ENCODE measurements at places on chromosomes 3 and 15.

GRCh38 chr3:17040990-17041377 is 156.2 kb downstream of the PLCL2 start:
- DNase-seq, result no peak

DNA sequence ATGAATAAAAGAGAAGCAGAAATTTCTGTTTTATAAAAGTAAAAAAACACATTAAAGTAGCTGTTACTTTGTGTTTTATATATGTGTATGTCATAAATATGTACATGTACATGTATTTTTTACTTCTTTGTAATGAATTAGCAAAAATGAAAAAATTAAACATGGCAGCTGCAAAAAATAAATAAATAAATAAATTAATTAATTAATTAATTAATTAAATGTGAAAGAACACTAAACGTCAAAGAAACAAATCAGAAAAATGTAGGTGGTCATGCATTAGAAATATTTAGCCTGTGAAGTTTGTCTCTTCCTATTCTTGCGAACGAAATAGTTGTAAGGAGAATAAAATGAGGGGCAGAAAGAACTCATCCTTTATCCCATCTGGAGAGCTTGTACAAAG is 357.0 kb downstream of the ZIC4 start:
- no peak for DNase-seq

DNA sequence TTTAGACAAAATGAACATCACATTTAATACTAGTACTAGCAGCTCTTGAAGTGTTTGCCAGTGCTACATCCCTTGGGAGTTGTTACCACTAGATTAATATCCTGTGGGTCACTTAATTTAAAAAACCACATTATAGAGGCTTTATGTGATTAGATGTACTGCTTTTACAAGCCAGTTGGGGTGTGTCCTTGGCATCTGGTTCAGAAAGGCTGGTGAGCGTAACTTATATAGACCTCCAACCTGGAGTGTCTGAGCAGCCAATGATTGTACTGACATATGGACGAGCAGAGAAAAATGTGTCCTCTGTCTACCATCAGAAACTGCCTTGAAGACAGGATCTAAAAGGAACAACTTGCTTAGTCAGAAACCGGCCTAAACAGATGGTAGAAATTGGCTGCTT is 306.2 kb upstream of the ATP11B start:
- no peak for DNase-seq

- DNase-seq, result no peak
Observed at GRCh38 chr3:139608108-139608380, 68.5 kb upstream of the RBP1 start.

GRCh38 chr3:15683253-15683652 is 81.7 kb downstream of the BTD start:
- no peak for DNase-seq

All from fibroblast of lung (primary cell).